Fibroblast of skin of right biceps (primary cell): ENCODE measurements at places on chromosomes 1 and 21.

DNA sequence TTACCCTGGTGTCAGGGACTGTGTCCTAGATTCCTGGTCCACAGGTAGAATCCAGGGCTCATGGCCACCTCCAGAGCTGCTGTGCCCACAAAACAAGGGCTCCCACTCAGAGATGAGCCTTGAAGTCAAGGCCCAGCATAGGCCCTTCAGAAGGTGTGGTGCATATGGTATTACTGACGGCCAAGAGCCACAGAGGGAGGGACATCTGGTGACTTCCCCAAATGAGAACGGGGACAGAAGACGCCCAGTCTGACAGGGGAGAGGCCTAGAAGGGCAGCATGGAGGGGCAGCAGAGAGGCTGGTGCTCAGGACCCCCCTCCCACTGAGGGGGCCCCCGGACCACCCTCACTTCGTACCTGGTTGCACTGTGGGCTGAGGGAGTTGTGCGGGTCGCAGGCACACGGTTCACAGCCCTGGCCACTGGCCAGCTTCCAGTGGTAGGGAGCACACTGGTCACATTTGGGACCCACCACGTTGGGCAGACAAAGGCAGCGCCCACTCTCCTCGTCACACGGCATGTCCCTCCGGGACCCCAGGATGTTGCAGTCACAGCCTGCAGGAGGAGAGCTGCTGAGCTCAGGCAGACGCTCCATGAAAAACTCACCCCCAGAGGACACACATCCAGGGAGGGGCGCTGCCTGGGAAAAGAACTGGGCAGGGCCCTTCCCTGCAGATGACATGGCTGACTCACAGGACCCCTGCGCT lies 25.0 kb downstream of the LAMB3 start:
- DNase-seq: no peak

- peak; percentile 27 for DNase-seq
These were observed 73.2 kb downstream of the AK5 start for GRCh38 chr1:77355010-77355409.

DNA sequence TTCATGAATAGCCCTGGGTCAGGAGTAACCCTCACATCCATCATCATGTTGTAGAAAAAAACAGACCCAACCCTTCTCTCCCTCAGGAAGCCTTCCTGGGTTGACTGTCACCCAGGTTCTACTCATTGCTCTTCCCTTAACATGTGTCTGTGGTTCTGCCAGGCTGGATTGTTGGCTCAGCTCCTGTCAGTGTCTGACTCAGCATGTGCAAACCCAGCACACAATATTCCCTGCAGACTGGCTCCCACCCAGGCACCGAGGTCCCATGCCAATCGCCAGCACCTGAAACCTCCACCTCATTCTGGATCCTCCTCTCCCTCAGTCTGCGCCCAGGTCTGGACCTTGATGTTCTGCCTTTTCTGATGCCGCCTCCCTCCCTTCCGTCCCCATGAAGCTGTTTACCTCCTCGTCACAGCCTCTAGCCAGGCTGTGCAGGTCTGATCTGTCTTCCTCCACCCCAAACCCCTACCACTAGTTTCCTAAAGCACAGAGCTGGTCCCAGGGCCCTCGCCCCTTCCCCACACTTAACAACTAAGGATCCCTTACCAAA lies 4.3 kb upstream of the S100A8 start:
- DNase-seq: no peak

DNA sequence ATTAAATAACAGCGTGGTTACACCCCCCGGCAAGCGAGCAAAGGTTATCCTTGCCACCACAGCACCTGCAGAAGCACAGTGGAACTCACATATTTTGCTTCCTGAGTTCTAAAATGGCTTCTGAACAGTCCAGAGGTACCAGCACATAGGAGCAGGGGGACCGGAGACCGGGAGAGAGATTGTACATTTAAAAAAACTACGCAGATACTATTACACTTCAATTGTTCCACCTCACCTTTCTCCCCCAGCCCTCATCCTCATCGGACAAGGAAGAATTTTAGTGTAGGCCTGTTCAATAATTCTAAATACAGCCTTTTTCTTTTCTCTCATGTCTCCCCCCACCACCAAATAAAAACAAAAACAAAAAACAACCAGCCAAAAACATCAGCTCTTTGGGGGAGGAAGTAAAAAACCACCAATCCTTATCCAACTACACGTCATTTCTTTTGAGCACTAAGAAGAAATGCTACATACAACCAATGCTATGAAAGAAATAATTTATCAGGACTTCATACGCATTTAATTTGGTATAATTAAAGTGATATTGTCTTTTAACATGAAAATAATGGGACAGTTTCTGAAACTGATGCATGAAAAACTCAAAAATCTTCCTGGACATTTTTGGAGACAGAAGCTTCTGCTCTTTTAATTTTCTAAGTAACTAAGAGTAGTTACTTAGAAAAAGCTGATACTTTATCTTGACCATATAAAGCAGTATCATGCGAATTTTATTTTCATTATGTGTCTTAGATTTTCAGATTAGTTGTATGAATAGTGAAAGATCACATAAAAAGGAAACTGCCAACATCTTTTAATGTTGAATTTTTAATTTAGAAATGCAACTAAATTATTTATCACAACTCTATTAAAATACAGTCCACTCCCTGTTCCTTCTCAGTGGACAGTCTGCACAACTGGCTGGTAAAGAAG lies 9.1 kb downstream of the CDKN2C start:
- DNase-seq: no peak

DNA sequence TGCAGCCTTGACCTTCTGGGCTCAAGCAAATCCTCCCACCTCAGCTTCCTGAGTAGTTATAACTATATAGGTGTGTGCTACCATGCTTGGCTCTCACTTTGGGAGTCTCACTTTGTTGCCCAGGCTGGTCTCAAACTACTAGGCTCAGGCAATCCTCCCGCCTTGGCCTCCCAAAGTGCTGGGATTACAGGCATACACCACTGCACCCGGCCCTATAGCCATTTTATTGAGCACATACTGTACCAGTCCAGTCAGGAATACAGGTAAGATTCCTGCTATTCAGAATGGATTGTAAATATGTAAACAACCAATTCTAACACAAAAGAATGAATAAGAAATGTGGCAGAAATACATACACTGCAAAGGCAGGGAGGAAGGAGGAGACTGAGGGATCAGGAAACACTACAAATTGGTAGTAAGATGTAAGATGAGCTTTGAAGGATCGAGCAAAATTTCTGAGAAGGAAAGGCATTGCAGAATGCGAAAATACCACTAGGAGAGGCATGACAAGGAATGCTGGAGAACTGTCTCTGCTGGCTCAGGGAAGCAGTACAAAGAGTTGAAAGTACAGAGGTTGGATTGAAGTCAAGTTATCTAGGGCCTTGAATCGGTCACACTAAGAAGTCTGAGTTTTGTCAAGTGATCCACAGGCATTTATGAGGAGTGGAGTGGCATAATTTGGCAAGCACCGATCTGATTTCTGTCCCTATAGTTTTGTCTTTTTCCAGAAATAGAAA lies 60.4 kb downstream of the LHX4 start:
- no peak for DNase-seq

DNA sequence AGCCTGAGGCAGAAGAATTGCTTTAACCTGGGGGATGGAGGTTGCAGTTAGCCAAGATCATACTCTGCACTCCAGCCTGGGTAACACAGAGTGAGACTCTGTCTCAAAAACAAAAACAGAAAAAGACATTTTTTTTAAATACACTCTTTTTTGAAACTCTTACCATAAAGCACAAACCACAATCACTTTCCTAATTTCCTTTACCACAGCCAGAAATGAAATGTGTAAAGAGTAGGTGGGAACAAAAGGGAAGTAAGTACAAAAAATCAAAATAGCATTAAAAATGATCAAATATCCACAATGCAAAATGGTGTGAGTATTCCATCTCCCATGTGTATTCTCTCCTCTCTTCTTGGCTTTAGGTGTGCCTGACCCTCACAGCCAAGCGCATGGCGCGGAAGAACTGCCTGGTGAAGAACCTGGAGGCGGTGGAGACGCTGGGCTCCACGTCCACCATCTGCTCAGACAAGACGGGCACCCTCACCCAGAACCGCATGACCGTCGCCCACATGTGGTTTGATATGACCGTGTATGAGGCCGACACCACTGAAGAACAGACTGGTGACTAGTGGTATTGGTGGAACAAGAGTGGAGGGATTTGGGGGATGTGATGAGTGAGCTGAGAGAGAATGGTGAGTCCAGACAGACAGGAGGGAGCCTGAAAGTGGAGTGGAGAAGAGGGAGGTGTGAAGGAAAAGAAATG lies 14.9 kb downstream of the ATP1A4 start:
- DNase-seq: no peak

DNA sequence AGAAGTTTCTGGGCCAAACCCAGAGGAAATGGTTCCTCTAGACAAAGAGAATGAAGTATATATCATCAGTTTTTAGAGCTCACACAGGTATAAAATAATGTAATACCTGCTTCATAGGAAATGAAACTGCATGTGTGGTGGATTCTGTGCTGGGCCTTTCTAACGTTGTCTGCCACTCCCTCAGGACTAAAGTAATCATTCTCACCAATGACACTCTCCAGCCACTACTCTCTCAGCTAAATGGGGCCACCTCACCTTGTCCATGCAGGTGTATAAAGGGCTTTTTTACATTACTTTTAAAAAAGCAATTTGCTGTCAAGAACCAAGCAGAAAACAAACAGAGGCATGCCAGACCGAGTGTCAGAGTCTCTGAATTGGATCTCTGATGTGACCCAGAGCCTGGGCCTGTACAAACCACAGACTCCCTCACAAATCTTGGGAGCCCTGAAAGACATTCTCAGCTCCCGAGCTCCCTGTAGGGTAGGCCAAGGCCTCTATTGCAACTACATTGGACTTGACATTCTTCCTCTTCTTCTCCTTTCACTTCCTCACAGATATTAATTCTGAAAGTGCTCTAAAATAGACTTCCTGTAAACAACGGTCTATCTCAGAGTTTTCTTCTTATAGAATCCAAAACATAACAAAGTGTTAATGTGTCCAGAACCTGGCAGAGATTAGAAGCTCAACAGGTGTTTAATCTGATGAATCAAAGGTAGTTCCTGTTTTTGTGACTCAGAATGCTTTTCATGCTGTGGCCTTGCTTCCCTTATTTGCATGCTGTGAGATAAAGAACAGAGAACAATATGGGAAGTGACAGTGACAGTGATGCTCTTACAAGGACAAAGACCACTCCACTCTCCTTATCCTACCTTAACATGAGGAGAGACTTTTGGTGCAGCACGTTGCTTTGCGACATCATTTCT lies 8.6 kb downstream of the AIM2 start:
- DNase-seq: no peak

DNA sequence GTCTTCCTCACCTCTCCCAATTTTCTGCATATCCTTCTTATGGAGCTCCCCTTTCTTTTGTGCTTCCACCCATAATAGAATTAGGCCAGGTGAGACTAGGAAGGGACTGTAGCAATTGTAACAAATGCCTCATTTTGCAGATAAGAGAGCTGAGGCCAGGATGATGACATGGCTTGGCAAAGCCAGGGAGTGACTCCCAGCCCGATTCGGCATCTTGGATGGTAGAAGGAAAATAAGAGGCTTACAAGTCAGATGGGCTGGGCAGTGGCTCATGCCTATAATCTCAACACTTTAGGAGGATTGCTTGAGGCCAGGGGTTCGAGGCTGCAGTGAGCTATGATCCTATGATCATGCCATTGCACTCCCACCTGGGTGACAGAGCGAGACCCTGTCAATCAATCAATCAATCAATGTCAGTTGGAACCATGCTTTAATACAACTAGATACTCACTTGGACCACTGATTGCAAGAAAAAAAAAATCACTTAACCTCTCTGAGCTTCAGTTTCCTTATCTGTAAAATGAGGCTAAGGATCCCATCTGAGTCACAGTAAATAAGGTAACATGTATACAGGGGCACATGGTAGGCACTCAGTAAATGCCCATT lies 51.6 kb downstream of the PLEKHA6 start:
- DNase-seq: no peak

- no peak for DNase-seq
These were observed 226.0 kb downstream of the RPS6KC1 start for GRCh38 chr1:213277036-213277435.

DNA sequence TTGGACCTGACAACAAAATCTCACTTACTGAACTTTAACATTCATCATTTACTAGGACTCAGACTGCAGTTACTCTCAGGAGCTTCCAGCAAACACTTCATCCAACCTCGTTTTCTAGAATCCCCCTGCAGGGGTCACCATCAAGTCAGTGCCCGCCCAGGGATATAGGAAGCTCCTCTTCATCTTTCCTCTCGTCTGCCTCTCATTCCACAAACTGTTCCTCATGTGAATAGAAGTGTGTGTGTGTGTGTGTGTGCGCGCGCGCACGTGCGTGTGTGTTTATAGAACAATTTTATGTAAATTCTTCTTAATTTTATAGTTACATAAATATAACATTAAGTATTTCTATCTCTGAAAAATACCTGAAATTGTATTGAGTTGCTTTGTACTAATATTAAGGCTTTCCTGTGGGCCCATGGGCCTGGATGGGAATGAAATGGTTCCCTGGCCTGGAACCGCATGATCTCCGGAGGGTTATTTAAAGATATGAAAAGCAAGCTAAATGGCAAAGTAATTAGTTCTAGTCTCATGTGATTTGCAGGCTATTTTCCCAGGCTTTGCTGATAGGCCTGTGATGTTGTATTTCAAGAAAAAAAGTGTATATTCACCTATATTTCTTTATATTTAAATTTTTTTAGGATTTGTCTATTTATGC lies 21.7 kb upstream of the ABCD3 start:
- DNase-seq: peak; percentile 12

DNA sequence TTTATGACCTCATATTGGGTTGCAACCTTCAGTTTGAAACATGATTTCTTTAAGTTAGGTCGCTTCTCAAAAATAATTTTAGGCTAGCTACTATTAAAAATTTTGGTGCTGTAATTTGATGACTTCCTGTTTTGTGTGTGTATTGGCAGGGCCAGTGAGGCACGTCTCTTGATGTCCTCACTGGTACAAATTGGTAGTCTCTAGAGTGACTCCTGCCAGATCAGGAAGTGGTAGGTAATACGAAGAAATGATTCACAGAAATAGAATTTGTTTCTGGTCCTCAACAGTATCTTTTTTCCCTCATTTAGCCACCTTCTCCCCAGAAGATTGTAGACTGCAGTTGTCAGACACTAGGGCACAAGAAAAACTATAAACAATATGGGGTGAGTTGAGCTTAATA lies 120.9 kb upstream of the KIAA1614 start:
- DNase-seq: peak; percentile 33

GRCh38 chr1:16184557-16185303 lies 27.7 kb downstream of the ARHGEF19 start:
- DNase-seq: no peak
